Renal pelvis (tissue), 12 donors: ENCODE measurements at places on chromosomes 12 and 14. TPM values are rescaled to one million over a fixed set of nuclear protein-coding genes. Genes with fewer than 3 reads are reported as not detected.

Gene PTCSC3
- polyA plus RNA-seq: 0.46 TPM

GRCh38 chr14:72891666-72892102, 2.2 kb downstream of the DPF3 start:
- DNase-seq: no peak

- no peak for DNase-seq
These were observed 619.3 kb downstream of the SNAPC1 start for GRCh38 chr14:62381311-62382070.

DNA sequence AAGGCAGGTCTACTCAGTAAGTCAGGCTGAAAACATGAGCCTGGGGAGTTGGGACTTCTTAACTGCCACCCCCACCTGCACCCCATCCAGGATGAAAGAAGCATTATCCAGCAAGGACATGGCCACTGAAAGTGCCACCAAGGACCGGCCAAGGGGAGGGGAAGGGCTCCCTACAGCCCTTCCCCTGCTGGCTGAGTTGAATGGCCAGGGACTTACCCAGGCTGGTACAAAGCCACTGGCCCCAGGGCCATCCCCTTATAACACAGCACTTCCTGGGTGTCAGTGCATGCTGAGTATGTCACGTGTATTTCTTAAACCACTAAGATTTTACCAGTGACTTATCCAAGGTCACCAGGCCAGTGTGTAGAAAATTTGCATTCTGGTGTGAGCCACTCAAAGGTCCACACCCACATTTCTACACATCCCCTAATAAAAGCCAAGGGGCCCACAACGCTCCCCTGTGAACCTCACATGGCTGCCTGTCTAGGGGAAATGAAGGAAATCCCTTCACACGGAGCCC, 29.3 kb upstream of the ZFP36L1 start:
- DNase-seq: no peak

DNA sequence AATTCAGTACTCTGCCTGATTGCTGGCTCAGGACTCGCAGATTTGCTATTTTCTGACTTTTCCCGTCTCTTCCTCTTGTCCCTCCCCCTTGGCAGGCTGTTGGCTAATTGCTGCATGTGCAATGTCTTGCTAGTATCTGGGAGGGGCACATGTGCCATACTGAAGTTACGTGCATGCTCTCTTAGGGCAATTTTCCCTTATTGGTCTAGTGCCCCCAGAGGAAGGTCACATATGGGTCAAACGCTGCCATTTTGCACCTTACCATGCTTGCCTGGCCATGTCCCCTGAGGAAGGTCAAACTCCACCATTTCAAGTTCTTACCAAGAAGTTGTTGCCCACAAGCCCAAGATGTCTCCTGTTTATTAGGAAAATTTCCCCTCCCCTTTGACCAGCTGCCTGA, 13.9 kb upstream of the ERC1 start:
- no peak for DNase-seq

DNA sequence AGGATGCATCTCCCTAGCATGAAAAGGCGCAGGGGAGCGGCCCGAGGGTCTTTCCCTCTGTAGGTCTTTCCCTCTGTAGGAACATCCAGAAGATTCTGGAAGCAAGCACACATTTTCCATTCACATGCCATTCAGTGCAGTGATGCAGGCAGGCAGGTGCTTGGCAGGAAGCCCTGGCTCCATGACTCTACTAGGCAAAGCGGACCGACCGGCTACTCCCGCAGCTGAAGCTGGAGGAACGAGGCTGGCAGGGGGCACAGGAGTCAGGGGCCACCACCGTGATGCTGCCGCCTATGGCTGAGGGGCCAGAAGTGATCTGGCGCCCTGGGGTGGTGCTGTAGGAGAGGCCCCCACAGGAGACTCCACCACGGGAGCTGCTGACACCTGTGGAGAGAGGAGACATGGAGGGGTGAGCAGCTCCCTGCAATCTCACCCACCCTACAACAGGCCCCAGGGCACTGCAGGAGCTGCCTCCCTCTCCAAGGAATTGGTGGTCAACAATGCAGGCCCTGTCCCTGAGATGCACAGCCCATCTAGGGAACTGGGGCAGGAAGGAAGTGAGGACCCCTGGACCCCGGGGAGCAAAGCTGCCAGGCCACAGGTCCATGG, 6.5 kb downstream of the KRT85 start:
- no peak for DNase-seq

Gene TMEM52B
- 138 TPM for polyA plus RNA-seq

GRCh38 chr12:57072661-57073060, 5.9 kb downstream of the NEMP1 start:
- DNase-seq: no peak

- no peak for DNase-seq
These were observed 3.4 kb downstream of the SSPN start for GRCh38 chr12:26198742-26199141.

GRCh38 chr12:58922849-58923248, 2.5 kb upstream of the LRIG3 start:
- DNase-seq: no peak

Gene DIP2B
- polyA plus RNA-seq: 22.7 TPM

Gene ANG
- 3.4 TPM for polyA plus RNA-seq

DNA sequence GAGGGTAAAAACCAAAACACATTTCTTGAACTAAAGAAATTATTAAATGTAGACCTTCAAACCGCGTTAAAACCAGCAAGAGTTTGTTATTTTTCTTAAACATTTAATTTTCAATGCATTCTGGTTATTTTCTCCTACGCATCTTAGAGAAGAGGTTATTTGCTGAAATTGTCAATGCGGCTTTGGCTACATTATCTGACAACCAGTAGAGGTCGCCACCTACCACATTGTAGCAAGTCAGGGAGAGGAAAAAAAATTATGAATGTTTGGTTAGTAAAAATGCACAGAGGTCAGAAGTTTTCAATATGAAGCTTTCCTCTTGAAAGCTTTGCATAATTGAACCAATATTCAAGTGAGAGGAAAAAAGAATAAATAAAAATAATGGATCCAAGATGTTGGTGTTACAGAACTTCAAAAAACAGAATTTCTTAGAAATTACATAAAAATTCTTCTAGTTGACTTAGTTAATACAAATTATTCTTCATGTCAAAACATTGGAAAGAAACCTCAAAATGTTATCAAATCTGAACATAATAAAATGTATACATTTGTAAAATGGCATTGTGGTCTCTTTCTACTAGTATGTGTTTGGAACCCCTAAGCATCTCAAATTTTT, 159.4 kb upstream of the TMTC2 start:
- peak; percentile 54 for DNase-seq

Gene SLCO1B1
- polyA plus RNA-seq: not detected
